Activated naive CD4-positive, alpha-beta T cell treated with anti-CD3 and anti-CD28 coated beads, Interleukin-2, amount 50 U/mL, for 16 hours (primary cell): ENCODE measurements at places on chromosomes 5 and 9.

DNA sequence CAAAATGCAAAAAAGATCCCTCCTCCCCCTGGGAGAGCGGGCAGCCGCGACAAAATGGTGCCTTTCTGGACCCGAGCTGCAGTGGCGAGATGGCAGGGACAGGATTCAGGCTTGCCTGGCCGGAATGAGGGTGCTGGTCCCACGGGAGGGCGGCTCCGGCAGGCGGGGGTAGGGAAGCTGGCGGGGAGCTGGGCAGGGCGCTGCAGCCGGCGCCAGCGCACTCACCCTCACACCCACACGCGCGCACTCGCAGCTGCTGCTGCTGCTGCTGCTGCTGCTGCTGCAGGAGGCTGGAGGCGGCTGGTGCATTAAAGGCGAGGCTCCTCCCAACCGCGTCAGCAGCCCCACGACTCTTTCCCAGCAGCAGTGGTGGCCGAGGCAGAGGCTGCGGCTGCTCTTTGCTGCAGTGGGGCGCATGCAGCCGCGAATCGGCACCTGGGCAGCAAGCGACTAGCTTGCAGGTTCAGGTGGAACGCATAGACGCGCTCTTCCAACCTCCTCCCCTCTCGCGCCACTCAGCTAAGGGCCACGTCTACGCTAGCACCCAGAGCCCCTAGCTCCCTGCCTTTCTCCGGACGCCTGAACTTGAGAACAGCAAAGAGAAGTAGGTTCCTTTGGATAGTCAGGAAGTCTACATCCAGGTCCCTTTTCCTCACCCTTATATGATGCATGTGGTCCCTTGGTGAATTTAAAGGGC is at the start of gene PPP2R2B:
Gene PPP2R2B (minus strand): TSS at position 282 of the 697 bp plus-strand sequence.
- DNase-seq = peak; percentile 58

DNA sequence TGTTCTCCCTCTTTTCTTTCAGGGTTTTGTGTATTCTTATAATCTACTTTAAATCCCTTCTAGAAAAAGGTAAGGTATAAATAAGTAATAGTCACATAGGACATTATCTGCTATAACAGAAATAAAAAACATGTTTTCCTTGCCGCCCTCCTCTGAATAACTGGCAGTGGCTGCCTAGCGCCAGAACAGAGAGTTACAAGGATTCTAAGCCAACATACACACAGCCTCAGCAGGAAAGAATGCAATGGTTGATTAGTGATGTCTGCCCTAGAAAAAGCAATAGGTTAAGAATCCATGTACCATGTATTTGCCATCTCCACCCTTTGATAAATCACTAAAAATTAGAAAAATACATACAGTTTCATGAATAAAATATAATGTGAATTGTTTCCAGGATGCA is 4.9 kb downstream of the MED27 start:
- no peak for DNase-seq

DNA sequence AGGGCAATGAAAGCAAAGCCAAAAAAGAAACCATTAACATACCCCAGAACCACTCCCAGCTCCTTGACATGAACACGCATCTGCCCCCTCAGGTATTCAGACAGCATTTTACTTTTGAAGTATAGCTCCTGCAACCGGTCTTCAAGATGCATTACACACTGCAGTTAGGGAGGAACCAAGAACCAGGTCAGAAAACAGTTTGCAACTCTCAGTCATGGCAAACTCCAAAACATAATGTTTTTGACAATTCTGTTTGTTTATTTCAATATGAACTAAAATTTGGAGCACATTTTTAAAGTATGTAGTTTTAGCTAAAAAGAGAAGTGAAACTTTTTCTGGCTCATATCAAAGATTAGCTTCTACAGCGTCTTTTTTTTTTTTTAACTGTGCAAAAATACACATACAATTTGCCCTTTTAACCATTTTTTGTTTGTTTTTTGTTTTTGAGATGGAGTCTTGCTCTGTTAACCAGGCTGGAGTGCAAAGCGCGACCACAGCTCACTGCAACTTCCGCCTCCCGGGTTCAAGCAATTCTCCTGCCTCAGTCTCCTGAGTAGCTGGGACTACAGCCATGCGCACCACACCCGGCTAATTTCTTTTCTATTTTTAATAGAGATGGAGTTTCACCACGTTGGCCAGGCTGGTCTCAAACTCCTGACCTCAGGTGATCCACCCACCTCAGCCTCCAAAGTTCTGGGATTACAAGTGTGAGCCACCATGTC is 12.2 kb upstream of the RAPGEF6 start:
- DNase-seq = no peak

DNA sequence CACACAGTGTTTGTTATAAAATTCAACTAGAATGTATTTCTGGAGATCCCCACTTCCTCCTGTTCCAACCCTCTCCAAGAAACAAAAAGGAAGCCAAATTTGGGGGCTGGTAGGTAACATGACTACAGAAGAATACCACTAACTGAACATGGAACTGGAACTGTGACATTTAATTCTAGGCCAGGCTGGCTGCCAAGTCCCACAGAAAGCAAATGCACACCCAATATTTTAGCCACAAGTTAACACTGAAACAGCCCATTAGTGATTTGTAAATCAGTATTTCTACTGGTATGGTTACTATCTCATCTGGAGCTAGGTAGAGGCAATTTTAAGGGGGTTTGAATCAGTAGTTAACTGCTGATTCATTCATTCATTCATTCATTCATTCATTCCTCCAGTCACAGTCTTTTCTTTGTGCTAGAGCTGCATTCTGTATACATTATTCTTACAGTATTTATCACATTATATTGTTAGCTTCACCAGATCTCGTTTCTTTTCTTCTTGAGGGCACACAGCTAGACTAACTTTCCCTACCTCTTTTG is 131.7 kb upstream of the GDNF start:
- DNase-seq = no peak

- DNase-seq = no peak
These were observed 309.1 kb downstream of the NSG2 start for GRCh38 chr5:174354571-174354970.

GRCh38 chr9:115972362-115972761 is 181.2 kb upstream of the PAPPA start:
- DNase-seq = no peak

DNA sequence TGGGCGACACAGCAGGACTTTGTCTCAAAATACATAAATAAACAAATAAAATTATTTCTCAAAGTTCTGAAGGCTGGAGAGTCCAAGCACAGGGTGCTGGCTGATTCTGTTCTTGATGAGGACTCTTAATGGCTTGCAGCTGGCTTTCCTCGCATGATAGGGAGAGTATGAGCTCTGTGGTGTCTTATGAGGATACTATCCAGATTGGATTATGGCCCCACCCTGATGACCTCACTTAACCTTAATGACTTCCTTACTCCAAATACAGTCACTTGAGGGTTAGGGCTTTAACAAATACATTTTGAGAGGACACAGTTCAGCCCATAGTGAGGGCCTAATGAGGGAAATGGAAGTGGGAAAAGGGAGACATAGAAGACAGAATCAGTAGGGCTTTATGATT is 87.7 kb downstream of the FOCAD start:
- DNase-seq = no peak

DNA sequence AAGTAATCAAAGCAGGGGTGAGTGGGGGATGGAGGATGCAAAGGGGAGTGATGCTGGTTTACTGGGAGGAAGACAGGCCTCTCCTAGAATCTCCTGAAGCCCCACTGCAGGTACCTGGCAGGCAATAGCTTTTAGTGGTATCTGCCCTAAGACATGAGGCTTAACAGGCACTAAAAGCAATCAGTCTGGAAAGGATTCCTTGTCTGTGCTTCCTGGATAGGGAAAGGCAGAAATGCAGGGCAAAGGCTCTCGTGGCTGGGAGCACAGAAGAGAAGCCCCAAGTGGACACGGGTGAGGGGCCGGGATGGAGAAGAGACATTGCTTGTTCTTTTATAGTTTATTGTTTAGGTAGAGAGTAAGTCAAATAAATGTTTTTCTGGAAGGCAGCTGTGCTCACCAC is 40.1 kb downstream of the CCNJL start:
- no peak for DNase-seq

DNA sequence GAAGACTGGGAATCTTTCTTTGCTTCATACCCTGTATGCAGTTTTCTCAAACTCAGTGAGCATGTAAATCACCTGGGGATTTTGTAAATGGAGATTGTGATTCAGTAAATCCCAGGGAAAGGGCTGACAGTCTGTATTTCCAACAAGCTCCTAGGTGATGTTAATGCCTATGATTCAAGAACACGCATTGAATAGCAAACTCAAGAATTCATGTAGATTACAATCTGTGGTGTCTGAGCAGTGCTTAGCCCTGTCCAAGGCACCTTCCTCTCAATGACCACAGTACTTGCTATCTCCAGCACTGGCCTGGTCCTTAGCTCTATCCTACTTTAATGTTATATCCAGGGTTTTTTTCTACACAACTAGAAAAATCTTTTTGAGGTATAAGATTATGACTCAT is 721.4 kb upstream of the MEF2C start:
- DNase-seq = no peak

DNA sequence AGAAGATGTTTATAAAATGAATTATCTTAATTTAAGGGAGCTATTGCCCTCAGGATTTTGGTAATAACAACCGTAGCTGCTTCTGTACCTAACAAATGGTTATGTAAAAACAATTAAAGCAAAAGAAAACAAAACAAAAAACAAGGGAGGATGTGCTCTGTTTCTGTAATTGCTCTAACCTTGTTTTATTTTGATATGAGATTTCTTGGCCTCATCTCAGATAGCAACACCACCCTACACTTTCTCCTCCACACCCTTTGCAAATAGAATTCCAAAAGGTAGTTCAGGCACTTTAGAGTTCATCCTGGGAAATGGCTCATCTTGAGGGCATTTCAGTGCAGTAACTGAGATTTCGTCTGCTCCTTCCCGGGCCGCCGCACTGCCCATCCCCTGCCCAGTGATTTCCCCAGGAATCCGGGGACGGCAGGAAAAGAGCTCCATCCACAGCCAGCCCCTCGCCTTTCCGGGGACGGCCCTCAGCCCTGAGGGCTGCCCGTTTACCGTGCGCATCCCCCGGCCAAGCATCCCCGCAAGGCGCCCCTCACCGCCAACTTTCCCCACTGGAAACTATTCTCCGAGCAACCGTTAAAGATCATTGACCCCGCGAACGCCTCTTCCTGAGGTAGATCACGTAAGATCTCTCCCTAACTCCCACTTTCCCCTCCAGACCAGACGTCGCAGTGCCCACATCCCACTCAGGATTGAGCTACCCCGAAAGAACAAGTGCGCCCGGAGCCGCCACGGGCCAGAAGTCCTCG is 1.2 kb downstream of the FNBP1 start:
- DNase-seq = no peak

- no peak for DNase-seq
These were observed 21.6 kb downstream of the FBXL7 start for GRCh38 chr5:15521381-15522186.

GRCh38 chr9:20030671-20031070 is 241.8 kb upstream of the SLC24A2 start:
- no peak for DNase-seq

DNA sequence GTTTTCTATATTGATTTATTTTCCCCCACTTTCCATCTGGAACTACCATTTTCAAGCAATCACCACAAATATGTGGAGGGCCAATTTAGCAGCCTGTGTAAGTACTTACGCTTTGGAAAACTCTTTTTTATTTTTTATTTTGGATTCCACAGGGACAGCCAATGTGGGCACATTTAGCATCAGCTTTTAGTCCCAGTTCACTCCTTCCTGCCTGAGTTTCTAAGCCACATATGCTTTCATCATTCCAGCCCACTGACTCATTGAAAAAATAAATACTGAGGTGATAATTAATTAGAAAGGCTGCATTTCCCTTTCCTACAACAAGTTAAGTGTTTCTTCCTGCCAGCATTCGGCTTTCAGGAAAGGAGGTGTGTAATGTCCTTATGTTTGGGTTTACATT is 76.8 kb downstream of the TMEM167A start:
- no peak for DNase-seq

- DNase-seq = no peak
These were observed 83.7 kb downstream of the SERINC5 start for GRCh38 chr5:80172067-80172695.

DNA sequence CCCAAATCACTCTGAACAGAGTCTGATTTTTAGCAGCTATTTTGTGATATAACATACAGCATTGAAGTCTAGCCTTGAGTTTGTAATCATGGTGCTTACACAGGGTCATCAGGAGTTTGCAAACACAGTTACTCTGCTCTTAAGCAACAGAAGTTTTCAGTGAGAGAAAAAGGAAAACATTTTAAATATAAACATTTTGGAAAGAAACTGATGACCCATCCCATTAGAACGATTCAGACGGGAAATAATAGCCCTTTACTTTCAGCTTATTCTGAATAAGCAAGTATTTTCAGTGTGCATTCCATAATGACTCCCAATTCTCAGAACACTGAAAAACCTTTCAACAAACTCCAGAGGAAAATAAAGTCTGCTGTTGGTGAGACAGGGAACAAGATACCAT is 46.7 kb upstream of the TMC1 start:
- no peak for DNase-seq

- DNase-seq = peak; percentile 43
These were observed 4.4 kb downstream of the SLC25A25 start for GRCh38 chr9:128072144-128073021.

DNA sequence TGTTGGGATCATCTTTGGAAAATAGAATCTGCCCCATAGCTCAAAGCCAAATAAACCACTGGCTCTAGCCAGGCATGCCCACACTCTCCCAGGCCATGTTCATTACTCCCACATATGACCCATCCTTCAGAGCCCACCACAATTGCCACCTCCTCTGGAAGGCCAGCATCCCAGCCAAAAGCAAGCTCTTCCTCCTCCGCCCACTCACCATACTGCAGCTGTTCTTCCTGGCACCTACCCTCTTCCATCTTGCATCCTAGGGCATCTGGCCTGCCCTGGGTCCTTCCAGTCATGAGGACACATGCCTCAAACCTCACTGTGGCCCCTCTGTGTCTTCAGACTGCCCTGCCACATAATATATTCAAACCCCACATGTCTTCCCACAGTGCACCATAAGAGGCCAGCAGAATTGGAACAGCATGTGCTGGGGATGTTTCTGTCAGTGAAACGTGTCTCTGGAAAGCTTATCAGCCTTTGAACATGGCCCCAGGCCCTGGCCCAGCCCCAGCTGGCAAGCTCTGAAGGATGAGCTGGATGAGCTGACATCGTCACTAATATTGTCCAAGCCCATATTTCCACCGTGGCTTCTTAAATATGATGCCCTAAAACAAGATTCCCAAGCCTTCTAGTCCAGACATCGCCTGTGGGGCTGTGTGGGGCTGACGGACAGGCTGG is 230.8 kb downstream of the AGTPBP1 start:
- DNase-seq = no peak
